ENCODE measurements at places on chromosomes 7 and 10.

DNA sequence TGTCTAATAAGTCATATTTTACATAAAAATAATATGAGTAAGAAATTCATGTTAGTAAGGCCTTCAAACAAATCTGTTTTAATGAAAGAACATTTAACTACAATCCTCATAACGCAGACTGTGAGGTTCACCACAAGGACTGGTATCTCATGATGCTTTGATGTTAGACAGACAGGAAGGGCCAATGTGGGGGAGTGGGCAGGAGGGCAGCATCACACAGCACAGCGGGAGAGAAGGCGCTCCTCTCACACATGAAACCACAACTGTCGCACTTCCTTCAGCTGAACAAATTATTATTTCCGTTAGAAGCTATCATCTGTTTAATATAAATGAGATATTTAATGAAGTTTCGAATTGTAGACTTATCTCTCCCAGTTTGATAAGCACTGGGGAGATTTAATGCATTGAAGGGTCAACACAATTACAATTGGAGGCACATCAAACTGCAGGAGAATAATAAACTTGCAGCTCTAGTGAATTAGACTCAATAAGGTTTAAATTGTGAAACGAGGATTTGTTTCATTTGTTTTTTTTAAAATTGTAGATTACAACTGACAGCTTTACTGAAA is 466.1 kb downstream of the PARD3 start:
- DNase-seq: no peak

- DNase-seq: peak; percentile 47
Observed at GRCh38 chr10:73096041-73096448, 621 bp downstream of the P4HA1 start.

- DNase-seq: no peak
Observed at GRCh38 chr7:130393841-130394411, 13.6 kb downstream of the CPA1 start.

GRCh38 chr10:64486149-64486548 is 964.9 kb downstream of the REEP3 start:
- DNase-seq: no peak

DNA sequence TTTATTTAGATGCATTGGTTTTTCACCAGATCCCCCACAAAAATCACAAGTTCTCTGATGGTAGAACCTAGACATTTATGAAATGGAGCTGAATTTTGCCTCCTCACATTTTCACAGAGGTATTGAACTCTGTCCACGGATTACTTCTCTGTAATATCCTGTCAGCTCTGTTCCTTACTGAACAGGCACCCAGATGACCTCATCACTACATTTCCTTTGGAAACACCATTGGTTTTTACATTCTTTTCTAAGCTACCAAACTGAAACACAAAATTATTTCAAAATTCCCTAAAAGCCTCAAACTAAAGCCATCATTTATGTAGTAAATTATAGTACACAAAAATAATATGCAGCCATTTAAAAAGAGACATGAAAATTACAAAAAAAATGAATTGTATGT is 98.3 kb upstream of the KCNIP2 start:
- no peak for DNase-seq

GRCh38 chr7:80830010-80830409 is 88.8 kb downstream of the SEMA3C start:
- DNase-seq: no peak

DNA sequence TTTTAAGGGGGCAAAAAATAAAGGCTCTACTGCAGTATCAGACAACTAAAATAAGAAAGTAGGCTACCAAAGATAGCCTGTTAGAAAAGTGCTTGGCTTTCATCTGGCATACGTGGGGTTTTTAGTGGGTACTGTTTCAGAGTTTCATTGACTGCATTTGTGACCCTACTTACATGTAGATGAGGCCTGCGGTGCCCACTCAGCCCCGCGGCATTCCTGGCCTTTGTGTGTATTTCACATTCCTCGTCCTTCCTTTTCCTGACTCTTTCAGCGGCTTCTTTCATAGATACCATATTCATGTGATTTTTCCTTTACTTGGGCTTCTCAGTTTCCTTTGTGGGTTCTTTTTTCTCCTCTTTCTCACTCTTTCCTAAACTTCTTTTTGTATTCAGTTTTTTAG is 50.7 kb downstream of the UBE3C start:
- DNase-seq: no peak

DNA sequence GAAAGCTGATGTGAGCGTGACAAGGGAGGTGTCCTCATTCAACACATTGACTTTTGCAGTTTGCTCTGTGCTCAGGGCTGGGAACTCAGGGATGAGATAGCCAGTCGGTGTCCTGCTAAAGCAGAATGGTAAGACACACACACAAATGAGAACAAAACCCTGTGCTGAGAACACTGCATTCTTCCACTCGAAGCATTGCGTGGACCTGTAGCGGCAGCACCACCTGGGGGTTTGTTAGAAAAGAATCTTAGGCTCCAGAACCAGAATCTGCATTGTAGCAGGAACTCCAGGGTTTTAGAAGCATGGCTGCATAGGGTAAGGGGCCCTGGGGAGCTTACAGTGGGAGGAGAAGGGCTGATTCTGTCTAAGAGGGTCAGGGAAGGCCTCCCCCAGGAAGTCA is 21.5 kb upstream of the OGDHL start:
- no peak for DNase-seq

GRCh38 chr10:73941300-73941699 is 30.4 kb downstream of the PLAU start:
- no peak for DNase-seq

- no peak for DNase-seq
Observed at GRCh38 chr7:64610997-64611396, 48.1 kb upstream of the ZNF680 start.

- no peak for DNase-seq
Observed at GRCh38 chr10:2556883-2557282, 510.5 kb upstream of the PFKP start.

DNA sequence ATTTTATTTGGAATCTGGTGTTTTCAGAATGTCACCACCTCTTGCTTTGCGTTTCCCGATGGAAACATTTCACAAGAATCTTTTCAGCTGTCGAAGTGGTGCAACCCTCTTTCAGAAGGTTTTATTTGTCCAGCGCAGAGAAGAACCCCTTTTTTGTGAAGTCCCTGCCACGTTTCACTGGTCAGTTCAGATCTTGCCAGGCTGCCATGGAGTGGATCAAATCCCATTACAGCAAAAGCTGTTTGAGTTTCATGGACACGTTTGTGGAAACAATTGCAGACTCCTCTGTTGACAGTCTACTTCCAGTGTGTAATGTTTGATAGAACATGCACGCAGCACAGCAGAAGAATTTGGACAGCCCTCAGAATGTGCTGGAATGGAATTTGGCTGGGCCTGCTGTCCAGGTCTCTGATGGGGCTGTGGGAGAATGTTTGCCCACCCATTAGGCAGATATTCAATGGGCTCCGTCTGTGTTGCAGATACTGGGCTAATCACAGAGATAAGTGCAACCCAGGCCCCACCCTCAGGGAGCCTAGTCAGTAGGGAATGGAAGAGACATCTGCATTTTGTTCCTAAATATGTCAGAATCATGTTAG is 143.2 kb downstream of the GRK5 start:
- DNase-seq: no peak

DNA sequence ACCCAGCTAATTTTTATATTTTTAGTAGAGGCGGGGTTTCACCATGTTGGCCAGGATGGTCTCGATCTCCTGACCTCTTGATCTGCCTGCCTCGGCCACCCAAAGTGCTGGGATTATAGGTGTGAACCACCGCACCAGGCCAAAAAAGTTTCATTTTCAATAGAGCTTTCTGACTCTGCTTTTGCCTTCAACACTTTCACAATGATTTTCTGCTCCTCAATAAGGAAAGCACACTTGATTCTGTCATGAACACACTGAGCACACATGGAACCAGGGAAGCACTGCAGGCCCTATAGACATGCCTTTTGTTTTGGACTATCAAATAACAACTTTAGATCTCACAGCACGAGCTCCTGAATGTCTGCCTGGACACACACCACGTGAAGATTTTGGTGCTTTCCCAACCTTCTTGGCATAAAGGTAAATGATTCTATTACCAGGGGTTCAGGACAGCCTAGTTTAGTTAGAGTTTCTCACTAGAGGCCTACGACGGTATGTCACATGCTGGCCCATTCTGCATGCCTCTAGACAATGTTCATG is 8.0 kb downstream of the RRP12 start:
- no peak for DNase-seq

Data from activated gamma-delta T cell (primary cell).